ENCODE measurements at places on chromosomes 3 and 15.

GRCh38 chr3:64459711-64460110, 228.1 kb downstream of the ADAMTS9 start:
- DNase-seq: no peak

GRCh38 chr15:62742409-62743171, 300.0 kb upstream of the TPM1 start:
- peak; percentile 71 for DNase-seq

GRCh38 chr3:108713816-108714215, 43.4 kb downstream of the RETNLB start:
- DNase-seq: no peak

DNA sequence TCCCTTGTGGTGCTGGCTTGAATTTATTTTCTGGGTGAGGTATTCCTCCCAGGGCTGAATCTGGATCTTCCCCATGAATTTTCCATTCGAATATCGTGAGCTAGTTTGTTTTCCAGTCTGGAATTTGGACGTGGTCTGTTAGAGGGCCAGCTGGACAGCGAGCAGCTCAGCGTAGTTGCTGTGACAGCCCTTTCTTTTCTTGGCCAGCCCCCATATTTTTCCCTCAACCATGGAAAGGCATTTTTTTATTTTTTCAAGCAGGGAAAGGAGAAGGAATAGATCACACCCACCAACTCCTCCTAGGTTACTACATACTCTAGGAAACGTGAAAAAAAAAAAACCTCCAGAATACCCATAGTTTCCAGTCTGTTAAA, 152.0 kb downstream of the KLHL25 start:
- DNase-seq: peak; percentile 28

- DNase-seq: no peak
These were observed 413.7 kb upstream of the TBL1XR1 start for GRCh38 chr3:177610686-177611633.

- DNase-seq: peak; percentile 51
These were observed 13.3 kb downstream of the TAFA4 start for GRCh38 chr3:68919000-68919399.

GRCh38 chr15:37733628-37734027, 200.8 kb upstream of the TMCO5A start:
- DNase-seq: no peak

DNA sequence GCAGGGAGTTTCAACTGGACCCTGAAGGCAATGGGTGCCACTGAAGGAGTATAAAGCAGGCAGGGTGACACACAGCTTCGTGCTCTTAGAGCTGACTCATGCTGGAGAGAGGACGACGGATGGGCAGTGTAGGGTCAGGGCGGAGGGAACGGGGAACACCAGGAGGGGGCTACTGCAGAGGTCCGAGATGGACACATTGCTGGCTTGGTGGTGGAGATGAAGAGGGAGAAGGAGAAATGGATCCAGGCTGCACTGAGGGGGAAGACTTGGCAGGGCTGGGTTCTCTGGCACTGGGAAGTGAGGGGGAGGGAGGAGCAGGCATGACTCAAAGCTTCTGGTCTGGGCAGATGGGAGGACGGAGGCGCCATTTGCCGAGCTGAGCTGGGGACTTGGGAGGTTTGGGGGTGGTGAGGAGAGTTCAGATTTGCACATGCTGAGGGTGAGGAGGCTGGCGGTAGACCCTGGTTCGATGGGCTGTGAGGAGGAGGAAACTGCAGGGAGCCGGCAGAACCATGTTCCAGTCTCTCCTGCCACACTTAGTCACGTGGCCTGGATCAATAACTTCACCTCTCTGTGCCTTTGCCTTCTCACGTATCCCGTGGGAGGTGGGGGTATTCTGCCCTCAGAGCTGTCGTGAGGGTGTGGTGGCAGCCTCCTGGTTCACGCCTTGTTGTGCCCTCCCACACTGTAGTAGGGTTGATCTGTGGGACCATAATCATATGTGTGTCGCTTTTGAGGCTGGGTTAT, 4.6 kb upstream of the KCTD6 start:
- peak; percentile 10 for DNase-seq

GRCh38 chr3:116667791-116668190, 41.8 kb upstream of the TUSC7 start:
- DNase-seq: no peak

GRCh38 chr15:85973584-85974347, 105.9 kb upstream of the AGBL1 start:
- no peak for DNase-seq

GRCh38 chr3:14658978-14659377, 7.4 kb downstream of the CCDC174 start:
- DNase-seq: no peak

DNA sequence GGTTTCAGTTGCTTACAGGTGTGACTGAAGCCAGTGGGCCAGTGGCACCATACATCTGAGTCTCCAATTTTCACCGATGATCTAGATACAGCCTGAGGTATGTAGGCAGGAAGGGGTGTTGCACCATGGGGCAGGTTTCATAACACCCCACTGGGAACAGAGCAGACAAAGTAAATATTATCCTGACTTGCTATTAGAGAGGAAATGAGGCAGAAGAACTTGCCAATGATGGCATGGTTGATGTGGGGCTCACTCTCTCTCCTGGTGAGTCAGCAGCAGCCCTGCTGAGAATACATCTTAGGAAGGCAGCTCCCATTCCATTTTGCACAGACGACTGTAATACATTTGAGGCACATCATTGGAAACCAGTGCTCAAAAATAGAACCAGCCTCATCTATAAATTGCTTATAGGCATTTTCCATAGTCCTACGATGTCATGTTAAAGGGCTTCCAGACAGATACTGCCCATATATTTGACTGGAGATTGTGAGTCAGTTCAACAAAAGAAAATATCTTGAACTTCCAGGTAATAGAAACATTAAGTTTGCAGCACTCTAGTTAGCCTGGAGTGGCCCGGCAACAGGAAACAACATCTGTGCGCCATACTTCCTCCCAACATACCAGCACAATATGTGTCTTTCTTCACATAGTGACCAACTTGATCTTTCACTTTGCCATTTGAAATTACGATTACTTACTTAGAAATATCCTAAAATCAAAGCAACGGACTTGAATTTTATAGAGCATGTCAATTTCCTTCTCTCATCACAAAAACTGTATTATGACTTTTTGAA, 175.5 kb downstream of the NECTIN3 start:
- DNase-seq: peak; percentile 33

- no peak for DNase-seq
These were observed 160.7 kb downstream of the BBX start for GRCh38 chr3:107683447-107683846.

DNA sequence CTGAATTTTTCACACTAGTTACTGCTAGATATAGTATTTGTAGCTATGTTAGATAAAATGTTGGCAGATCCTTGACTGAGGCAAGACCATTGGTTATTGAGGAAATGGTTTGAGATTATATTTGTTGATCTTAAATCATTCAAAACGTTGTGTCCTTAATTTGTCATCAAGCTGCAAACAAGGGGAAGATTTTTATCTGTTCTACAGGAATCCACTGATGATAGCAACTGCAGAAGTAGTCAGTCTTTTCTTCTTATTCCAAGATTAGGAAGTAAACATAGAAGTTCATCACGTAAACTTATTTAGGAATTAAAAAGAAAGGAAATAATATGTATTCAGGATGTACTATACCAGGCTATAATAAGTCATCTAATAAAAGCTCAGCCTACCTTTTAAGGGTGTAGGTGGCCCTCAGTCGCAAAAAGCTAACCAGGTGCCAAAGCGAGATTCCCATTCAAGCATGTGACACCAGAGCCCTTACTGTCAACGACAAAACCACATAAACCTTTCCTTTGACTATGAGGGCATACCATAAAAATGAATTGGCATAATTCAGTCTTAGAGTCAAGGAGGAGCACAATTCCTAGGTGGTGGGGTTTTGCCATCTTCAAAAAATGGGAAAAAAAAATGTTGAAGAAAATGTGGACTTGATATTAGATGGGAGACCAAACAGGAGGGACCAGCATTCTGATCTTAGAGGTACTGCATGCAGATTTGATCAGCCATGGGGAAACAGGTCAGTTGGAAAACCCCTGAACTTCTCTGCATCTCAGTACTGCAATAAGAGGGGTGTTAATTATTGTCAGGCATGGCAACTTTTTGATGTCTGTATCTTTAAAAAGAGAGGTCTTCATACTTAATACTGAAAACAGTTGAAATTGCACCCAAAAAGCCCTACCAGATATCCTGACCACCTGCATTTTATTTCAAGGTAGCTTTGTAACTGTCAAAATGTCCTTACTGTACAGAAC, 212.5 kb upstream of the UBE2E1 start:
- DNase-seq: no peak

- DNase-seq: no peak
These were observed 343.1 kb downstream of the LPP start for GRCh38 chr3:188497021-188497420.

DNA sequence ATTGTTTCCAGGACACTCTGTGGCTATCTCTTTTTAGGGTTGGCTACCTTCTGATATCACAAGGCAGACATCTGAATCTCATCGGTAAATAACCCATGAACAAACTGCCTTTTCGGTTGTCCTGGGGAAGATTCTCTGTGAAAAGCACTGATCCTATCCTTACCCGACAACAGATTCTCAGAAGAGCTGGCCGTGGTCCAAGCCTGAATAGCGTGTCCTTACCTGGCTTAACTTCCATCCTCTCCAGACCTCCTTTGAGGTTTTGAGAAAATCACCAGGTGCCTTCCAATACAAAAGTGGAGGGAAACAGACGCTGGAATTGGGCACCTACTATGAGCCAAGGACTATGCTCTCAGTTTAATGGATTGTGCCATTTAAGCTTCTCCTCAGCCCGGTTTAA, 87.4 kb upstream of the ARHGEF3 start:
- DNase-seq: no peak

DNA sequence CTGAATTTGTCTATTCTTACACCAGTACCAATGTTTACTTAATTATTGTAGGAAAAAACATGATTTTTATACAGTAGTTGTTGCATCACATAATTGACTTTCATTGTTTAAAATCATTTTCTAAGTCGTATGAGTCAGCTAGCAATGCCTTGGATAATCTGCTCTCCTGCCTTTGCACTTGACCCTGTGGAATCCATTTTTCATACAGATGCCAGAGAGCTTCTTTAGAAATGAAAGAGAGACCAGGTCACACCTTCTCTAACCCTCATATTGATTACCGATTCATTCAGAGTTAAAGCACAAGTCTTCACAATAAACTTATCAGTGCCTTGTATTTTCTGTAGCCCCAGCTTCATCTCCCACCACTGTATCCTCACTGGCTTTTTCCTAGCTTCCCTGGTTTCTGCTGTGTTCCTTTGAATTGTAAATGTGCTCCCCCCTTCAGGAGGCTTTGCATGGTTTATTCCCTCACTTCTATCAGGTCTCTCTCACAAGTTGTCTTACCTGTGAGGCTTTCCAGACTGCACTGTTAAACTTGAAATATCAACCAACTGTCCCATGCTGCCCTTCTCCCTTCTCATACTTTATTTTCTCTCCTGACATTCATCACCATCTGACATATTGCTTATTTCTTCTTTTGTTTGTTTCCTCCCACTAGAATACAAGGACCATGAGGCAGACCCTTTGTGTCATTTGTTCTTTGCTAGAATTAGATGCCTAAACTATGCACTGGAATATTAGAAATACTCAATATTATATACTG, 662.0 kb upstream of the GBE1 start:
- DNase-seq: no peak

DNA sequence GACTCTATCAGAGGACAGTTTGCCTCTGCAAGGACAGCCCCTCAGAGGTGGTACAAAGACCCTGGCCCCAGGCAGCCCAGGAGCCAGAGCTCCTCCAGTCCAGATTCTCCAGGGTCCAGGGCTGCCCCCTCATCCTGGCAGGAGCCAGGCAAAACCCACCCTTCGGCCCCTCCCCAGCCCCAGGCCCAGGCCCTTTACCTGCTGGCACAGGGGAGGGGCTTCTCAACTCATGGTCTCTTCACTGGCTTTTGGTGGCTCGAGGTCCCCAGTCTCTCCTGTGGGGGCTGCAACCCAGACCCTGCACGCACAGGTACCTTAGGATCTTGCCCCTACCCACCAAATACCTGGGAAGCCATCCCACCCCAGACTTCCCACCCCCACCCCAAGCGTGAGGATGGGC, 8.5 kb downstream of the NEIL1 start:
- no peak for DNase-seq

GRCh38 chr3:150346266-150346665, 61.8 kb upstream of the TSC22D2 start:
- no peak for DNase-seq

- DNase-seq: no peak
These were observed 67.5 kb downstream of the CHST2 start for GRCh38 chr3:143187111-143187510.

GRCh38 chr3:61460636-61461035, 100.7 kb upstream of the PTPRG start:
- DNase-seq: no peak

DNA sequence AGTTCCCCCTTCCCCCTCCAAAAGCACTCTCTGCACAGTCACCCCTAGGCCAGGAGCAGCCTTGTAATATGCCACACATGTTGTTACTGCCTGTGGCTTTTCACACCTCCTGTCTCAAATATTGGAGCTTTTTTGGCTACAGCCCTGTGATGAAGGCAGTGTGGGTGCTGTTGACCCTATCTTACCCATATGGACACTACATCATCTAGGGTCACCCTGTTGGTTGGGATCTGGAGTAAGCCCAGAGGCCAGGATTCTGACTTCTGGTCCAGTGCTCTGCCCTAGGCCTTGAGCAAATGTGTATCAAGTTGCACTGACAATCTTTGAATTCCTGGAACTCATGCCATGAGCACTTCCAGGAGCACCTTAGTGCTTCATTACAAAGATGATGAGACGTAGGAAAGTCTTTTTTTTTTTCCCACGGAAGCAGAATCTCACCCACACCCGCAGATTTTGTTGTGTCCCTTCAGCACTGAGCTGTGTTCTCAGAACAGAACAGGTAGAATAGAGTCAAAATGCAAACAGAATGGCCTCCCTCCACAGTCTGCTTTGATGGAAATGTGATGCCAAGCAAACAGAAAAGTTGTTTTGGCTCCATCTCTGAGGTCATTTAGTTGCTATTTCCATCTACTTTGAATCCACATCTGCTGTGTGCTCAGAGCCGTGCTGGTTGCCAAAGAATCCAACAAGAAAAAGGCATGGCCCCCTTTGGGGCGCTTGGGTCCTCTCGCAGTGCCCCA, 49.6 kb downstream of the SMAD3 start:
- DNase-seq: no peak

All from kidney glomerular epithelial cell (primary cell).